ENCODE measurements at places on chromosomes 2 and 18.

DNA sequence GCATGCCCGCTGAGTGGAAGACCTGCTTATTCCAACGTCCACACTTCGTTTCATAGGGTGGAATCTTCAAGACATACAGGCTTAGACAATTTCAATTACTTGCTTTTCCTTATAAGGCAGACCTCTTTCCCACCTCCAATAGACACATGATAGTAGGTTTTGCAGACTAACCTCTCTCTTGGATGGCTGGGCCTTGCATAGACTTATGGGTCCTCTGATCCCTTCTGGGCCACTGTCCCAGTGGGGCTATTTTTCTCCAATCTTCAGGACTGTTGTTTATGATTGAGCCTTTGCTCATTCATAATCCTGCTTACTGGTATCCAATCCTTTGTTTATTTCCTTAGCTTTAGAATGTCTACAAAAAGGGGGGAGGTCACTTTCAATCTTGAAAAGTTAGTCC, 138.9 kb downstream of the FAM210A start:
- no peak for DNase-seq

GRCh38 chr2:126655051-126655450, 907 bp upstream of the GYPC start:
- no peak for DNase-seq

DNA sequence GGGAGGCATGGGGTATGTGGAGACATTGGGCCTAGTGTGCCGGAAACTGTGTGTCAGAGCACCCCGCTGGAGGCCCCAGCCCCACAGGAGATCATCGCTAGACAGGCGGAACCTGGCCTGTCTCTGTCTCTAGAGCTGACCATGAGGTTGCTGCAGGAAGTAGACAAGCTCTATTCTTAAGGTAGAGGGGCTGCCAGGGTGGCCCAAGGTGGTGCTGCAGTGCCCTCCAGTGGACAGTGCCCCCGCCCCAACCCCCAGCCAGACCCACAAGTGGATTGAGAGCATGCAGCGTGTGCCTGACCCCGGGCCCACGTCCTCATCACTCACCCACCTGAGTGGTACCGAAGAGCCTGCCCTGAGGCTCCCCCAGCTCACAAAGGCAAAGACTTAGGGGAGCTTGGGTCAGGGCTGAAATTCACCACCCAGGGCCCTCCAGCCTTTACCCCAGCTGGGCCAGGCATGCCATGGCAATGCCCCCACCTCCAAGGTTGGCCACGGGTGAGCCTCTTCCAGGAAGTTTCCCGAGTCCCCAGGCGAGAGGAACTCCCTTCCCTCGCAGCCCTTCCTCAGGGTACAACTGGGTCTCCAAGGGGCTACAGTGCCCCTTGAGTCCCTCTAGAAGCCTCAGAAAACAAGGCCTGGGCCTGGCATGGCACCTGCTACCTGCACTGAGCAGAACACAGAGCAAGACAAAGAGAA, 155.0 kb downstream of the TTC32 start:
- DNase-seq, result no peak

DNA sequence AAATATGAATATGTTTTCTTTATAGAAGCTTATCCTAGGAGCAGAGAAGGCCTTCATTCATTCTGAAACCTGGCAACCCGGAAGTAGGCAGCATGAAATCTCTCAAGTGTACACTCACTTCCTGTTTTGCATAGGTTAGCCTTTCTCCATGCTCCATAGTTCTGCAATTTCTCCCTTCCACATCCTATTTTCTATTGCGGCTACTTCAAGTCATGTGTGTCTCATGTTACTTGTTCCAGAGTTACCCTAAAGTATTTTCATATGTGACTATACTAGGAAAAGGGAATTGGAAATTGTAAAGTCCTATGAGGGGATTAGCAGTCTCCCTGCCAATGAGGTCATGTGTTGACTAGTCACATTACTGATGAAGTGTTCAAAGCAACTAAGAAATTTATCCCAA, 320.6 kb downstream of the NCKAP5 start:
- DNase-seq, result no peak

DNA sequence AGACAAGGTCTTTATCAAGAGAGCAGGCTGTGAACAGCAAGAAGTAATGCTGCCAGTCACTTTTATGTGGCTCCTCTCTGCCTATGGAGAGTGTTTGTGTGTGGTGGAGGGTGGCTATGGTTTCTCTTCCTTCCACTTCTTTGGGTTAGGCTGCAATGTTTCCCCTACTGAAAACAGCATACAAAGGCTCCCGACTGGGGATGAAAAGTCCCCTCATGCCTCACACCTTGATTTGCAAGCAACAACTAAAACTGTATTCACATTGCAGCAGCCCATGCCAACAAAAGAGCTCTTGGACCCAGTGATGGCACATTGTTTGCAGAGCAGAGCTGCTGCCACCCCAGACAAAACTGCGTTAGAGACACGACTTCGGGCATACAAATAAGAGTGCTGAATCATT, 301.6 kb downstream of the SLC8A1 start:
- no peak for DNase-seq

- no peak for DNase-seq
Measured at GRCh38 chr2:100137866-100138570, 4.4 kb downstream of the AFF3 start.

DNA sequence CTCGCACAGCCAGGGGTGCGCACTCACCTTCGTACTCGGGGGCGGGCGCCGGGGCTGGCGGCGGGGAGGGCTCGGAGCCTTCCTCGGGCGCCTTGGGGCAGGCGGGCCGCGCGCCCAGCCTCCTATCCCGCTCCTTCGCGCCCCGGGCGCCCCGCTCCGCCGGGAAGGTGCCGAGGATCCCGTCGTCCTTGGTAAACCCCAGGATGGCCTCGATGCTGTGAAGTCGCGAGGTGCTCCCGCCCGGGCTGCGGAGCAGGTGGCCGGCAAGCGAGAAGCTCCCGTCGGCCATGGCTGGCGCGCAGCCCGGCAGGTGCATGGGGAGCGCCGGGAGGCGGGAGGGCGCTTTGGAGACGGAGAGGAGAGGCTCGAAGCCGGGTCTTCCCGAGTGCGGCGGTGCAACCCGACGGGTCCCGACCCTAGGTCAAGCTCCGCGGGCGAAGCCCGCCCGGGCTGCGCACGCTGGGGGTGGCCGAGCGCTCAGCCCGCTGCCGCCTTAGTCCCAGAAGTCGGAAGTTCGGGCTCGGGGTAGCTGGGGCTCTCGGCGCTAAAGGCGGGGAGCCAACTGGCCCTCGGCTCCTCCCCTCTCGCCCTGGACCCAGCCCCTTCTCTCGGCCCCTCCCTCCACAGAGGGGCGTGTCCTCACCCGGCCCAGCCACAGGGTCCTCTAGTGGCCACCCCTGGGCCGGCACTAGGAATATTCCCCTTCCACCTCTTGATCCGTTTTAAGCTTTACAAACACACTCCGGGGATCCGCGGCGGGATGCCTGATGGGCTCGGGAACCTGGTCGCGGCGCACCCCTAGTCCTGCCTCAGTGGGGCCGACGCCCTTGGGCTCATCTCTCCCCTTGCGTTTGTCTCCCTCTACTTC, at the start of gene RAX:
RAX (minus strand) TSS at position 564 of the 868 bp plus-strand sequence; CDS start at position 316, 248 bp downstream.
- no peak for DNase-seq

DNA sequence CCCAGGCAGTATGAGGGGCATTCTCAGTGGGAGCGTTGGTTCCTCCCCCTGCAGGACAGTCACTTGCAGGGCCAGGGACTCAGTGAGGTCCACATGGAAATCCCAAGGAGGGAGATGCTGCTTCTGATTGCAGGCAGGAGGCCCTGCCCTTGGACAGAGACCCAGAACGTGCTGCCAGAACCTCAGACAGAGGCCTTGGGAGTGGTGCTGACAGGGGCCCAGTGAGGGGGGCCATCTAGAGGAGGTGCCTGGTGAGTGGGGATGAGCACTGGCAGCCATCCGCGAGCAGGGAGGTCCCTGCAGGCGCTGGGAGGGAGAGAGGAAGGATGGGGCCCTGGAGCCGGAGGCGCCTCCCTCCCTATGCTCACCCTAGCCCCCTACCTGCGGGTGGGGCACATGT, 133.1 kb downstream of the DYSF start:
- DNase-seq, result no peak
